ENCODE measurements at places on chromosomes 4 and X. TPM values are rescaled to one million over a fixed set of nuclear protein-coding genes. Genes with fewer than 3 reads are reported as not detected.

Gene WAS
- polyA plus RNA-seq = 18.9 TPM

Gene STOX2
- not detected for polyA plus RNA-seq

Gene DYNLT3
- 27.2 TPM for polyA plus RNA-seq

Gene TRAM1L1
- polyA plus RNA-seq = not detected

Gene FAM50A
- 39.5 TPM for polyA plus RNA-seq
